ENCODE measurements at places on chromosomes 5 and 9.

DNA sequence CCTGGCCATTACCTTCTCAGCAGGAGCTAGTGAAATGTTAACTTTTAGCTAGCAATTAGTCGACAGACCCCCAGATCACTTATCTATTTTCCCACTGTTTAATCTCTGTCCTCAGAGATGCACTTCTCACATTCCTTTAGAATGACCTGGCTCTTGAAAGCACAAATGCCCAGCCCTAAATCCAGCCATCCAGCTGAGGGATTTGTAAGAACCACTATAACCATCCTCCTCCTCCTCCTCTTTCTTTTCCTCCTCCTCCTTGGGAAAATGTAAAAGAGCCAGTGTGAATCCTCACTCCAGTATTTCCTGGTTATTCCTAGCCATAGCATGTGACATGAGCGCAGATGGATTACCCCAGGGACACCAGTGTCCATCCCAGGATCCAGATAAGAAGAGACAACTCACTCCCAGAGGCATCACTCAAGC, 124.3 kb downstream of the ENC1 start:
- H3K36me3 ChIP-seq, result no peaks in the 10 kb centered on the region
- H3K4me3 ChIP-seq, result no peak overlapping the region
- H3K27me3 ChIP-seq, result no peaks in the 10 kb centered on the region
- no peaks in the 10 kb centered on the region for H3K4me1 ChIP-seq
- no peak for DNase-seq

DNA sequence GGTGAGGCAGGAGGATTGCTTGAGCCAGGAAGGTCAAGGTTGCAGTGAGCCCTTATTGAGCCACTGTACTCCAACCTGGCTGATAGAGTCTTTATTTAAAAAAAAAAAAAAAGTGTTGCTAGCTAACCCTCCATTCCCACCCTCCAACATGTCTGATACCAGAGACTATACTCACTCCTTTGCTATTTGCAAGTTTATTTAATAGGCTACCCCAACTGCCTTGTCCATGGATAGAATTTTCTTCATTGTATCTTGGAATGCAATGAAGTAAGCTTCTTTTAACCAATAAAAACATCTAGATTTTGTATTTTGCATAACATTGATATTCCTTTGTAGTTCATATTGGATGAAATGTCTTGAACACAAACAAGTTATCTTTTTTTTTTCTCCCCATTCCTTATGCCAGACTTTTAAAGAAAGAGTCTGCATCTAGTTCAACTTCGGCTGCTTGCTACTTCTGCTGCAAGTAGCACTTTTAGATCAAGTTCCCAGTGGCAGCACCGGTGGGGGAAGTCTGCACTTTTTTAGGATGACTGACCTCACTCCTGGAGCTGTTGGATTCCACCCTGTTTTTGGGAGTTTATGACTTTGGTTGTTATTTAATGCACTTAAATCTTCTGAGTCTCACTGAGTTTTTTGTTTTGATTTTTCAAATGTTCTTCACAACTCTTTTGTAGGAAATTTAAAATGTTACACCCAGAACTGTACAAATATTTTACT, 112.5 kb downstream of the UHRF2 start:
- H3K4me3 ChIP-seq, result no peak overlapping the region
- no peak overlapping the region for H3K27ac ChIP-seq
- no peaks in the 10 kb centered on the region for H3K4me1 ChIP-seq

GRCh38 chr5:36613771-36614656, 7.6 kb downstream of the SLC1A3 start:
- no peak overlapping the region for H3K4me3 ChIP-seq
- no peak overlapping the region for H3K27ac ChIP-seq
- H3K36me3 ChIP-seq, result no peaks in the 10 kb centered on the region
- H3K4me1 ChIP-seq, result no peaks in the 10 kb centered on the region

GRCh38 chr9:16003785-16004184, 450.9 kb downstream of the CCDC171 start:
- no peak overlapping the region for H3K27ac ChIP-seq
- H3K4me1 ChIP-seq, result no peaks in the 10 kb centered on the region
- H3K27me3 ChIP-seq, result no peaks in the 10 kb centered on the region
- DNase-seq, result no peak
- H3K4me3 ChIP-seq, result no peak overlapping the region
- no peaks in the 10 kb centered on the region for H3K36me3 ChIP-seq

- H3K27me3 ChIP-seq, result no peaks in the 10 kb centered on the region
- DNase-seq, result no peak
- no peak overlapping the region for H3K4me3 ChIP-seq
- no peak overlapping the region for H3K27ac ChIP-seq
These were observed 39.4 kb downstream of the ZSWIM6 start for GRCh38 chr5:61371474-61371873.

- H3K4me3 ChIP-seq, result peak overlapping the region; percentile 73
- H3K27me3 ChIP-seq, result no peaks in the 10 kb centered on the region
- H3K4me1 ChIP-seq, result peaks cover 36% of the 10 kb centered on the region
- peak overlapping the region; percentile 32 for H3K27ac ChIP-seq
- DNase-seq, result no peak
- H3K36me3 ChIP-seq, result no peaks in the 10 kb centered on the region
These were observed 248.6 kb upstream of the ANKRD55 start for GRCh38 chr5:56481428-56482357.

DNA sequence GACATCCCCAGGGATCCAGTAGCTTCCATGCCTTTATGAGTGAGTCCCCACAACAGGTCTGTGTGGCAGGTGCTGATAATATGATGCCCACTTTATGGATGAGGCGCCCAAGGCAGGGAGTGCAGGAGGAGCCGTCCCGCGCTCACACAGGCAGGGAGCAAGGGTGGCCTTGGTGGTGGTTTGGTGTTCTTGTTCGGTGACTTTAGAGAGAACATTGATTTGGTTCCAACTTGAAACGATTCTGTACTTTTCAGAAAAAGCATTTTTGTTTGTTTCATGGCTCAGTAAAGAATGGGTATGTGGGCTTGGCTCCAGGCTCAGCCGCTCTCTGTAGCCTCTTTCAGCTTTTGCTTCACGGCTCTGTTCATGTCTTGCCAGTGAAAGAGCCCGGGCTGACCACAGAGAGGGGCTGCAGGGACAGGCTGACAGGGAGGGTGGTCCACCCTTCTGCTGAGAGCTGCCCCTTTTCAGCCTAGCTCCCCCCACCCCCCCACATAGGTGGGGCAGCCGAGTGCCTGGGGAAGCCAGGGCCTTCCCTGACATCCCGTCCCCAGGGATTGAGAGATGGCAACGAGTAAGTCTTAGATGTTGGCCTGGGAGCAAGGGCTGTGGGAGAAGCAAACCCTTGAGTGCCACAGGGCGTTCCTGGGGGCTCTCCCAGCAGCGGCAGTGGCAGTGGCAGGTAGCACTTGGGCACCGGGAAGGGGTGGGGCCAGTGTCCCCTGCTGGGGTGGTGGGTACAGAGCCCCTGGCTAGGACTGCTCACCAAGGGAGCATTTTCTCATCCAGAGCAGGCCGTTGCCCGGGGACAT, 28.0 kb downstream of the NCS1 start:
- no peak overlapping the region for H3K27ac ChIP-seq
- H3K4me1 ChIP-seq, result no peaks in the 10 kb centered on the region
- DNase-seq, result no peak
- H3K36me3 ChIP-seq, result no peaks in the 10 kb centered on the region
- no peaks in the 10 kb centered on the region for H3K27me3 ChIP-seq
- H3K4me3 ChIP-seq, result no peak overlapping the region

GRCh38 chr9:105328296-105328695, 83.8 kb downstream of the SLC44A1 start:
- no peaks in the 10 kb centered on the region for H3K36me3 ChIP-seq
- H3K4me3 ChIP-seq, result no peak overlapping the region
- no peaks in the 10 kb centered on the region for H3K4me1 ChIP-seq
- H3K27me3 ChIP-seq, result no peaks in the 10 kb centered on the region
- no peak for DNase-seq
- H3K27ac ChIP-seq, result no peak overlapping the region

- H3K4me3 ChIP-seq, result peak overlapping the region; percentile 18
- no peaks in the 10 kb centered on the region for H3K27me3 ChIP-seq
- no peaks in the 10 kb centered on the region for H3K36me3 ChIP-seq
- peaks cover 51% of the 10 kb centered on the region for H3K4me1 ChIP-seq
These were observed 17.1 kb downstream of the F2R start for GRCh38 chr5:76733049-76733417.

DNA sequence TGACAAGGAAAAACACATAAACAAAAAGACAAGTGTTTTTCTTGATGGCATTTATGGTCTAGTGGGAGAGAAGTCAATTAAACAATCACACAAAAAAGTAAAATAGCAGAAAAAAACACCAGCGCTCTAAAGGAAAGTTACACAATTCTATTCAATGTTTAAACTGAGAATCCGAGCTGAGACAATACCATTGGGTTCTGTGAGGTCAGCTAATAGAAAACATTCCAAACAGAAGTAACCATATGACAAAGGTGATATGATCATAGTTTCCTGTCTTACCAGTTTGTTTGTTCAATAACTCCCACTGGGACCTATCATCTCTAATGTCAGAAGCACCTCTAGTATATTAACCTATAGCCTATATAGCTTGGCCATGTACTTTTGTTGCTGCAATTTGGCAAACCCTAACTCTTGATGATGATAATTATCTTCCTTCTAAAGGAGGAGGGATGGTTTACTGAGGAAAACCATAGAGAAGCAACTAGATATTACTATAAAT, 1030.0 kb downstream of the CDH12 start:
- H3K4me3 ChIP-seq, result no peak overlapping the region
- no peaks in the 10 kb centered on the region for H3K27me3 ChIP-seq
- H3K36me3 ChIP-seq, result no peaks in the 10 kb centered on the region

DNA sequence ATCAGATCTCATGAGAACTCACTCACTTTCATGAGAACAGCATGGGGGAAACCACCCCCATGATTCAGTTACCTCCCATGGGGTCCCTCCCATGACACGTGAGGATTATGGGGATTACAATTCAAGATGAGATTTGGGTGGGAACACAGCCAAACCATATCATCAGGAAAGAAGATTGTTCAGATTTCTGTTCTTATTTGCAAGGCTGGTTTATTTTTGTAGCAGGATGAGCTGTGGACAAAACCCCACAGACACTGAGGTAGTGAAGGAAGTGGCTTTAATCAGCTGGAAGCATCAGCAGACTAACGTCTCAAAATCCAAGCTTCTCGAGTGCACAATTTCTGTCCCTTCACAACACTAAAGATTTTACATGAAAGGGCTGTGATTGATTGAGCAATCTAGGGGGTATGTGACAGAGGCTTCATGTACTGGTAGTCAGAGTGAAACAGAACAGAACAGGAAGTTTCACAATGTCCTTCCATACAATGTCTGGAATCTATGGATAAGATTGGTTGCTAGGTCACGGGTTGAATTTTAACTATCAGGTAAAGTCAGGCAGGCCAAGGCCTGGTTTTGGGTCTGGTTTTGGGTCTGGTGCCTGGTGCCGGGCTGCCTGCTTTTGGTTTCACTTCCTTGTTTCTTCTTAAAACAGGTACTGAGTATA, 91.3 kb upstream of the ZNF366 start:
- DNase-seq, result no peak
- no peaks in the 10 kb centered on the region for H3K27me3 ChIP-seq
- H3K27ac ChIP-seq, result no peak overlapping the region
- H3K36me3 ChIP-seq, result no peaks in the 10 kb centered on the region

DNA sequence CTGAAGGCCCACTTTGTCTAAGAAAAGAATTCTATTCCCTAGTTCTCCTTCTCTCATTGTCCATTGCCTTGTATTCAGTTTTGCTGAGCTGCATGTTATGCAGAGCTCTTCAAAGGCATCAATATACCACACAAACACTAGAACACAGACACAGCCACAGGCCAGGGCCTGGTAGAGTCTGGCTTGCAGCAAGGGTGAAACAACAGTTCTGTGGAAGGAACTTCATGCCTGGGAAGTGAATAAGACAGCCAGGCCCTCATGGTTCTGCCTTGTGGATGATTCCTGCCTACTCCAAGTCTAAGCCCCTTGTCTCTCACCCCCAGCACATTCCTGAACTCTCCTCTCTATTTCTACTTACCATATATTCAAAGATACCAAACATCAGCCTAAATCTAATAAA, 30.8 kb downstream of the KLHL3 start:
- no peak overlapping the region for H3K4me3 ChIP-seq
- DNase-seq, result no peak
- no peaks in the 10 kb centered on the region for H3K36me3 ChIP-seq
- H3K4me1 ChIP-seq, result no peaks in the 10 kb centered on the region

DNA sequence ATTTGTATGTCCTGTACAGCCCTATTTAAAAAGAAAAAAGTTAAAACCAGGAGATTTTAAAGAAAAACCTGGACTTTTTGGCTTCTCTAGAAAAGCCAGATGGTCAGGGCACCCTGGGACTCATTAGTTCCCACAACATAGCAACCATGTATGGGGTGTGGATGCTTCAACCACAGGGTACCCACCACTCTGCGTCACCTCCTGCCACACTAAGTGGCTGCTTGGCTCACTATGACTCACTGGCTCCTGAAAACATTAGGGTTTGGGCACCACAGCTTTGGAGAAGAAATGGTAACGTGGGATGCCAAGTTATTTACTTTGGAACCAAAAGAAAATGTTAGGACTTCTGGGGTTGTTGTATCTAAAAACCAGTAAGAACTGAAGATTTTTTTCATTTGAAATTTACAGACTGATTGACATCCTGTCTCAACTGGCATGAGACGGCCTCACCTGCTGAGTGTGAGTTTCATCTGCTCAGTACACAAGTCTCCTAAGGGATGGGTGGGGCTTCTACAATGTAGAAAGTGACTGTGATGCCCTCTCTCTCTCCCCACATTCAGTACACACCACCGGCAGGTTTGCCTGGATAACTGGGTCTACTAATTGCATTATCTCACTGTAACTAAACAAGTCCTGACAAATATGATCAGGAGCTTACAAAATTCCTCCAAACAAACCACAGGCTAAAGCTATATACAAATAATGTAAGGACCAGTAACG, 103.9 kb downstream of the ESM1 start:
- no peak overlapping the region for H3K27ac ChIP-seq
- H3K36me3 ChIP-seq, result no peaks in the 10 kb centered on the region
- no peaks in the 10 kb centered on the region for H3K4me1 ChIP-seq
- H3K27me3 ChIP-seq, result peaks cover 8% of the 10 kb centered on the region

DNA sequence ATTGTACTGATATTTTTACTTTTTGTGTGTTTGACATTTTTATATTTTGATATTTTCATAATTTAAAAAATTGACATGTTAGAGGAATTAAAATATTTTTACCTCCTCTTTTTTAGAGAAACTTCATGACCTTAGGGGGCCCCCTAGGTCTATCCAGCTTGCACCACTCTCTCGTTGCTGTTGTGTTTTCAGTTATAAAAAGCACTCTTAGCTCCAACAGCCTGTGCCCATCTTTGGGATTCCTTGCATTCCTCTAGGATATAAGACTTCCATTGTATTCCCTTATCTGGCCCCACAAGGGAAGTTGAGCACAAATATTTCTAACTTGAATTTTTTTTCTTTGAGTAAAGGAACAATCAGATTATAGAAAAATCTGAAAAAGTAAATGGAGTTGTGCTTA, 245.3 kb downstream of the SH3GL2 start:
- no peak for DNase-seq
- H3K36me3 ChIP-seq, result no peaks in the 10 kb centered on the region
- H3K4me1 ChIP-seq, result no peaks in the 10 kb centered on the region

All from CD8-positive, alpha-beta memory T cell (primary cell).